GM12865 (cell line): ENCODE measurements at places on chromosomes 4 and X.

DNA sequence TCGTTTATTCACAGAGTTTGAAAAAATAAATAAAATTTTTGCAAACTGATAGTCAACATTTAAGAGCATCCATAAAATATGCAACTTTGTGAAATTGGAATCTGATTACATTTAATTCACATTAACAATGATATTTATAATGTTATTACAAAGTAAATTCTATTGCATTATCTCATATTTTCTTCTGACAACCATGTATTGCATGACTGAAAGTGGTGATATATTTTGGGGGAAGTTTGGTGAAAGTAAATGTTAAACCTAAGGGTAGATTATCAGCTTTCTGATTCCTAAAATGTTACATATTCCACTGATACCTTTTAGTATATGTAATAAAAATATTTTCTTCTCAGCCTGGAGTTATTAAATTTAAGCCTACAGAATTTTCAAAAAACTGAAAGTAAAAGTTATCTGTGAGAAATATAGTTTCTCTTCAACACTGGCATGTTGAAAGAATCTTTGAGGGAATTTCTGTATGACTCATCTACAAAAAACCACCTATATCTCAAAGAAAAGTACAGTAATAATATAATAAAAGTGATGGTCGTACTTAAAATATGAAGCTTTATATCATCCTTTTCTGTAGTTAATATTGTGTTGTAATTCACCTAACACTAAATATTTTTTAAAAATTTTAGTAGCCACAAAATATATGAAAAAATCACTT is 1179.6 kb upstream of the PCDH7 start:
- DNase-seq: no peak

- DNase-seq: no peak
Measured at GRCh38 chr4:151983854-151984253, 223.0 kb upstream of the GATB start.

- peak; percentile 15 for DNase-seq
Measured at GRCh38 chr4:186104114-186104889, at the start of gene FAM149A. FAM149A (plus strand) TSS chr4:186104704.

DNA sequence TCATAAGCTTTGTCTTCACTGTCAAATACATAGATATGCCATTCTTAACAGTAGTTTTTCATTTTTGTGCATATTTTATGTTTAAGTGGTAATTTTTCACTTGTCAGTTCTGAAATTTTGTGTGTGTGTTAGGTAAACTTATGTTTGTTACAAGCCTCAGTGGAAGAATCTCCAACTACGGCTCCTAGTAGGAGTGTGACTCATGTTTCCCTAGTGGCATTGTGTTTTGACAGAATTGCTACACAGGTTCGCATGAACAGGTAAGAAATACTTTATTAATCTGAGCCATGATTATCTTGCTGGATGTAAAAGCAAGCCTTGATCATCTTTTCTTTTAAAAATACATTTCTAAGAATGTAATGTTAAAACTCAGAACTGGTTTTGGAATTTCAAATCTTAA is 94.4 kb downstream of the BLTP1 start:
- no peak for DNase-seq

DNA sequence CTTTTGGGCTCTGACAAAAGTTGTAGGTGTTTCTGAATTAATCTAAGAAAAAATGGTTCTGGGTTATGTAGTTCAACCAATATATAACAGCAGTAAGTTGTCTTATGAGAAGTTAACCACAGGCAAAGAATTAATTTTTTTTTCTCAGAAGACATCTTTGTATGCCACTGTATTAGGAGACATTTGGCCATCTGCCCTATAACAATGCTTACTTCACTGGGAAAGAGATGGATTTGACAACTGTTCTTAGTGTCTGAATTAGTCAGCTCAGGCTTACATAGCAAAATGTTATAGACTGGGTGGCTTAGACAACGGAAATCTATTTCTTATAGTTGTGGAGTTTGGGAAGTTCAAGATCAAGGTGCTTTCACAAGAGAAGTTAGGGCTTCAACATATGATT is 508.1 kb downstream of the STIM2 start:
- DNase-seq: no peak

DNA sequence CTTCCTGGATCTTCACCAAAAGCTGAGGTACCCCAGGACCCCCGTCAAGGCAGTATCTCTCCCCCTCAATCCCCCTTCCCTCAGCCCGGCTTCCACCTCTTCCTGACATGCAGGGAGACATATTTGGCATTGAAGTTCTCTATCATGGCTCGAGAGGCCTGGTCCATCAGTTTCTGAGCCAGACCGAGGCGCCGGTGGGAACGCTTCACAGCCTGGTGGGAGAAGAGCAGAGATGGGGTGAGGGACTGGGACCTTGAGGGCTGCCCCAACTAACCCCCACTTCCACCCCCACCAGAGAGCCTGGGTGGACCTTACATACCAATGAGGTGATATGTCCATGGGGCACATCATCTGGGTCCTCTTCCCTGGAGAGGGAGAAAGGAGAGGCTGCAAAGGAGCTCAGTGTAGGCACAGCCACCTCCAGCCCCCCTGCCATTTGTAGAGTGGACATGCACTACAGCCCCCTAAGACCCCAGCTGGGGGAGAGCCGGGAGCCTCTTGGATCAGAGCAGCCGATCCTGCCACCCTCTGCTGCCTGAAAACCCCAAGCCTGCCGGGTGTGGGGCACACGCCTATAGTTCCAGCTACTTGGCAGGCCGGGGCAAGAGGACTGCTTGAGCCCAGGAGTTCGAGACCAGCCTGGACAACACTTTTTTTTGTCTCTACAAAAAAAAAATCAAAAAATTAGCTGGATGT is 2.5 kb downstream of the NAA10 start:
- DNase-seq: no peak

- no peak for DNase-seq
Measured at GRCh38 chrX:55253528-55253927, 11.2 kb downstream of the PAGE3 start.

- DNase-seq: no peak
Measured at GRCh38 chr4:128601991-128602695, 207.4 kb upstream of the JADE1 start.

- DNase-seq: no peak
Measured at GRCh38 chr4:66964467-66964866, 580.8 kb downstream of the CENPC start.

DNA sequence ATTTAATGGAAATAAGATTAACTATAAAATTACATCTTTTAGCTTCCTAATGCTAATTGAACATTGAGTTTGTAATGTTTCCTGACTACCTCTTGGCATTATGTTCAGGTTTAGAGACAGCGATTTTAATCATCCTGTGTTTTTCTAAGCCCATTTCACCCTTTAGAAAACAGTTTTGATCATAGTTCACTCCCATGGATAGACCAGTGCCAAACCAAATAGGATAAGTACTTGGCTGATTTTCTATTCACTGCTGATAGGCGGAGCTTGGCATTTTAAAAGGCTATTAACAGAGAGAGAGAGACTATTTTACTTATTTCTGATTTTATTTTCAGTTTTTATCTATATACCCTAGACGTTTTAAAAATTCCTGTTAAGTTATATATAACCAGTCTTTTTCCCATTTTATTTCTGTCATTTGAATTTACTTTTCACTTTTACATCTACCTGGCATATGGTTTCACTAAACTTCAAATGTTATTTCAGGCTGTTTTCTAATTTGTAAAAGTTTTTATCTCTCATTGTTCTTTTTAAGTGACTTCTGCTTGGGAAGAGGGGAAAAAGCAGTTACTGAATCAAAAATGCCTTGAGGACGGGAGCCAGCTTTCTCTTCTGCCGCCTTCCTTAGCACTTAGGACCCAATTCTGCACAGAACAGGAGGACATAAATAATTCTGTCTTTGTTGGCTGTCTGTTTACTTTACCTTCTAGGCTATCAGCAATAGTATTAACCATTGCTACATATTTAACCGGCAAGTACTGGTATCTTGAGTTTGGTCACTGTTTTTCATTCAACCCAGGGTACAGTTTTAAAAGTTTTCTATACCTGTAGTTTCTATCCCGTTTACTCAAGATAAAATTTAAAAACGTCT is 46.4 kb downstream of the SGMS2 start:
- no peak for DNase-seq

DNA sequence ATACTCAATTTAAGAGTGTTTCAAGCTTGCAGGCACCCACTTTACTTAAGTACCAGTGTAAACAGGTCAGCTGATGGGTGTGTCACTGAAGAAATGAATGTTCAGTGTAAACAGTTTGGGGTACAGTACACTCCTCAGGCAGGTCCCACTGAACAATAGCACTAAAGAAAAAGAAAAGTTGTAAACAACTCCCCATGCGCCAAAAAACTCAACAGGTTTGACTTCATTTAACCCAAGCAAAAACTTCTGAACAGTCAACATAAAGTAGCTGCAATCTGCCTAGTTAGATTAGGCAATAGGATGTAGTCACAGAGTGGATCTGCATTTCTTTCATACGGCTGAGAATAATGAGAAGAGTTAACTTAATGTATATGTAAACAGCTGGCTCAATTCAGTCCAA is 93.2 kb downstream of the FAM13A start:
- no peak for DNase-seq

GRCh38 chrX:57417827-57418226 is 131.3 kb downstream of the FAAH2 start:
- DNase-seq: peak; percentile 7

GRCh38 chr4:6935965-6936364 is 26.3 kb downstream of the TBC1D14 start:
- DNase-seq: no peak

GRCh38 chr4:21198683-21199082 is 498.4 kb downstream of the PACRGL start:
- no peak for DNase-seq

GRCh38 chrX:40150503-40150902 is 52.7 kb upstream of the BCOR start:
- DNase-seq: no peak

DNA sequence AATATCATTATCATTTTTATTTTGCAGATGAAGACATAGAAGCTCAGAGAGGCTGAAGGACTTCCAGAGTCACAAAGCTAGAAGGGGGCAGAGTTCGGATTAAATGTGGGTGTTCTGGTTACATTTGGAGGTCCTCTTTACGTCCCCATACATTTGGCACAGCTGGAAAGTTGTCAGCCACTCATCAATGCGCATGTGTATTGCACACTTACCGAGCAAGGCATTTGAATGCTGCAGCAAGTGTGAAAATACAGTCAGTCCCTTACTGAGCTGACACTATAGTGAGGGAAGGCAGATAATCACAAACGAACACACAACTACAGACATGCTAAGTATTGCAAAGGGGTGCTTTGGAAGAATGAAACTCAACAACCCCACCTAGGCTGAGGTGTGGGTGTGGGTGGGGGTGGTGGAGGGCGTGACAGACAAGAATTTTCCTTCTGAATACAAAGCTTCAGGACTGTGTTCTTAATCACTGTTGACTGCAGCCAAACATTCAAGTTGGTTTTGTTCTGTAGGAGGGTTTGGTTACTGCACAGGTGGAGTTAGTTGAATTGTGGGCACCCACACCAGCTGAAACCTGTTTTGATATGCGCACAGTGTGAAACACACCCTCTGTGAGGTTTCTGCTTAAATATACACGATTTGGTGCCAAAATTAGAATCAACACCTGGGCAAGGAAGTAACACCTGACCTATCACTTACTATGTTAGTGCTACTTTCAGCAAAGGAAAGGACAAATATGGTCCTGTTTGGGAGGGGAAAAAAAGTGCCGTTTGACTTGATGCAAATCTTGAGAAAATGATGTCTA is 72.4 kb downstream of the COQ2 start:
- peak; percentile 90 for DNase-seq

DNA sequence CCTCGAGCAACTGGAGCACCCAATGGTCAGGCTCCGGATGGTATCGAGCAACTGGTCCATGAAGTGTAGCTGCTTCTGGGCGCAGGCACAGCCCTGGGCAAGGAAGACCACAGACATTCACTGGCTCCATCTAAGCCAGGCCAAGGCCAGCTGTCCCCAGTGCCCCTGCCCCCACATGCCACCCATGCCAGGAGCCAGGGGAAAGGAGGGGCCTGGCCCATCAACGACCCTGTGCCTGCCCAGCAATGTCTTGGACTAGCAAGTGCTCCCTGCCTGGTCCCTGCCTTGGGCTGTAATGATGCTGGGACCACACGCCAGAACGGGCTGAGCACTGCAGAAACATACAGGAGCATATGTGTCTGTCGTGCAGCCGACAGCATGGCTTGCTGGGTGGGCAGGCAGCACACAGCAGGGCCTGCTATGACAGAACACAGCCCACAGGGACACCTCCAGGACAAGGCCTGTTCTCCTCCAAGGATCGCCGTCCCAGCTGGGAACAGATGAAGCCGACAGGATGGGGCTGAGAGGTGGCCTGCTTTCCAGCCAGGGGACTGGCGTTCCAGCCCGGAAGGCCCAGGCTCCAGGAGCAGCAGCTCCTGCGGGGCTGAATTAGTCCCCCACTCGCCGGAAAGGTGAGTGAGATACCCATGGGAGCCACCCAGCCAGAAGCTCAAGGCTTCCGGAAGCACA is 11.4 kb upstream of the TREX2 start:
- no peak for DNase-seq

DNA sequence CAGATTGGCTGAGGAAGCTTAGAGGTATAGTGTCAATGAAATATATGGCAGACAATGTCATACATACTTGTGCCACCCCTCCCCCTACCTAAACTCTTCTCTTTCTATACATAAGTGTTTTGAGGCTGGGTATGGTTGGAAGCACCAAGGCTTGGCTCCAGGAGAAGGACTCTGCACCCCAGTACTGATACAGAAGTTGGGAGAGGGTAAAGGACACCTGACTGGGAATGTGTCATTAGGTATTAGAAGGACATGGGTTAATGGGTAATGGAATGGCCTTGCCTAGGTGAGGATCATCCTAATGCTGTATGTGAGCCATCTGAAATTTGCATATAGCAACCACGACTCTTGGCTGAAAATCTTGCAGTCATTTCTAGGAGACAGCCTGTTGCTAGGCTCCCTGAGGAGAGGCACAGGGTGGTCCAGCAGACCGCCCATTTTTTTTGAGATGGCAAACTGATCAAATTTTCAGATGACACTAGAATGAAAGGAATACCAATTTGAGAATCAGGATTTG is 26.8 kb upstream of the AP1S2 start:
- no peak for DNase-seq

DNA sequence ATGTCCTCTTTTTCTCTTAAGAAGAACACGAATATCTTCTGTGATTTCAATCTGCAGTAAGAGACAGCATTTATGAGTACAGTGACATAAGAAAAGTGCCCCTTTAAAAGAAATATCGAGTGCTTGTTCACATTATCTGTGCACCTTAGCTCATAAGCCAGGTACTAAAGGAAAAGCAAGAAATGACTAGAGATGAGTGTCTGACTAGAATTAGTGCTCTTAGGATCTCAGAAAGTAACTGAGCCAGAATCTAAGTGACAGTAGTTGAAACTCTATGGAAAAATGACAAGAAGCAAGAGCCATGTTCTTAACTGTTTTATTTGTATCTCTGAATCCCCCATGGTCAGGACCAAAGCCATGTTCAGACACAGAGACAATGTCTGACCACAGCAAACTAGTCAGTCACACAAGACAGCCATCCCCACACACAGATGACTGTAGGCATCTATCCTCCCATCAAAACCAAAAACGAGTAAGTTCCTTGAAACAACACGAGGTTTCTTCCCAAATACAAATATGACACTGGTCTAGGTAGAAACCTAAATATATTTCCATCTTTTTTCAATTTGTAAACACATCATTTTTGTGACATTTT is 36.8 kb downstream of the ACSL4 start:
- no peak for DNase-seq

GRCh38 chrX:9851890-9852289 is 65.7 kb downstream of the SHROOM2 start:
- no peak for DNase-seq
